Activated naive CD4-positive, alpha-beta T cell treated with Interleukin-2 at 50 U/mL for 16 hours (primary cell): ENCODE measurements at places on chromosomes 5 and 9.

DNA sequence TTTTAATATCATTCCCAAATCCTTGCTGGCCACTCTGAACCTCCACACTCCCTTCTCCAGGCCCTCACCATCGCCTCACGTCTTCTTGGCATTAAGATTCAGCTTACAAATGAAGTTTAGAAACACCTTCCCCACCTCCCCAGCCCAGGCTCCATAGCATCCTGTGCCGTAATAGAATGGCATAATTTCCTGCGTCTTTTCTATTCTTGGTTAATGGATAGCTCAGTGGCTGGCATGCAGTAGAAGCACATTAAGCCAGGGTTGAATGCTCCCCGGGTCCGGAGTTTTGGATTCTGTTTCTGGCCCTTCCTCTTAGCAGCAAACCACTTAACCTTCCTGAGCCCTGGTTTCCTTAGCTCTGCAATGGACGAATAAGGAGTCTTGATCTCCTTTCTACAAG, 13.8 kb downstream of the WWC1 start:
- no peak for DNase-seq

- no peak for DNase-seq
These were observed 2.6 kb downstream of the OLFML2A start for GRCh38 chr9:124779368-124780059.

GRCh38 chr9:134063571-134064450, 4.0 kb downstream of the BRD3 start:
- no peak for DNase-seq

DNA sequence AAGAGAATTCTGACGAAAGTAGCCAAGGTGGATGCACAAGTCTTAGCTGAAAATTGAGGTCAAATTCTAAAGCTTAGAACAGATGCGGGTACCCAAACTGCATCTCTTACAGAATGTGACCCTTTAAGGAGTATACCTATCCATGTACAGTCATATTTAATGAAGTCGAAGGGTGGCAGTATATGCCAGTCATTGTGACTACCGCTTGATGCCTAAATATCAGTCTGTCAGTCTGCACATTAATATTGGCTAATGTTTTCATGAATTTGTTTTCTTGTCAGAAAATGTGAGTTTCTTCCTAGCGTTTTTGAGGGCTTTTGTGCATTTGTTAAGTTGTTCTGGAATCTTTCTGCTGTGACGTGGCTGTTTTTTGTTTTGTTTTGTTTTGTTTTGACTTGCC, 264.5 kb upstream of the ELAVL2 start:
- no peak for DNase-seq

GRCh38 chr5:132951897-132952296, 11.5 kb downstream of the AFF4 start:
- no peak for DNase-seq

GRCh38 chr5:10637944-10638343, 74.1 kb downstream of the ANKRD33B start:
- no peak for DNase-seq

DNA sequence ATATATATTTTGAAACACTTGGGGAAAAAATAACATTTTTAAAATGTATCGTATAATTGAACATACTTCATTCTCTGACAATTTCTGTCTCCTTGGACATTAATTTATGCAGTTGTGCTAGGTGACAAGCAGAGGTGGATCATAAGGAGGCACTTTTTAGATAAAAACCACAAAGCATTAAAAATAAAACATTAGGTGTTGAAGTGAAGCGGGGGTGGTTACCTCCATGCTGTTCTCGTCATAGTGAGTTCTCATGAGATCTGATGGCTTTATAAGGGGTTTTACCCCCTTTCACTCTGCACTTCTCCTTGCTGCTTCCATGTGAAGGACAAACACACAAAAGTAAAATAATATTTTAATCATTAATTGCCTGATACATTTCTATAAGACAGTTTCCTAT, 11.9 kb upstream of the COX7C start:
- DNase-seq = no peak

- no peak for DNase-seq
These were observed 378.8 kb upstream of the ZNF608 start for GRCh38 chr5:125125031-125125823.

DNA sequence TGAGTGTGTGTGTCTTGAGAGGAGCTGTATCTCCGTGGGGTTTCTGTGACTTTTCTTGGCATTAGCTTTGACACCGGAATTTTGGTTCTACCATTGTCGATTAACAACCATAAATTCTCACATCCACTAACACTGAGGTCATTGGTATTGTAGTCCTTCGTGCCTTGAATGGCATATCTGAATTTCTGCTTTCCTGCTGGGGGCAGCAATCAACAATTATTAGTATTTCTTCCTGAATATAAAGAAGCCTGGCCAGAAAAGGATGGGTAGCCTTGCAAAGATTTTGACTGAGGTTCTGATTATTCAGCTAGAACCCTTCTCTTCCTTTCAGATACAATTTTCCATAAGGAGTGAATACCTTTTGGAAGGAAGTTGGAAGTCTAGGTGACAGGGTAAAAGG, 33.5 kb upstream of the SHOC1 start:
- DNase-seq = no peak
